ENCODE measurements at places on chromosomes 1 and 21.
A peak's percentile ranks its signal among the peaks of the same experiment; 100 is the strongest.

DNA sequence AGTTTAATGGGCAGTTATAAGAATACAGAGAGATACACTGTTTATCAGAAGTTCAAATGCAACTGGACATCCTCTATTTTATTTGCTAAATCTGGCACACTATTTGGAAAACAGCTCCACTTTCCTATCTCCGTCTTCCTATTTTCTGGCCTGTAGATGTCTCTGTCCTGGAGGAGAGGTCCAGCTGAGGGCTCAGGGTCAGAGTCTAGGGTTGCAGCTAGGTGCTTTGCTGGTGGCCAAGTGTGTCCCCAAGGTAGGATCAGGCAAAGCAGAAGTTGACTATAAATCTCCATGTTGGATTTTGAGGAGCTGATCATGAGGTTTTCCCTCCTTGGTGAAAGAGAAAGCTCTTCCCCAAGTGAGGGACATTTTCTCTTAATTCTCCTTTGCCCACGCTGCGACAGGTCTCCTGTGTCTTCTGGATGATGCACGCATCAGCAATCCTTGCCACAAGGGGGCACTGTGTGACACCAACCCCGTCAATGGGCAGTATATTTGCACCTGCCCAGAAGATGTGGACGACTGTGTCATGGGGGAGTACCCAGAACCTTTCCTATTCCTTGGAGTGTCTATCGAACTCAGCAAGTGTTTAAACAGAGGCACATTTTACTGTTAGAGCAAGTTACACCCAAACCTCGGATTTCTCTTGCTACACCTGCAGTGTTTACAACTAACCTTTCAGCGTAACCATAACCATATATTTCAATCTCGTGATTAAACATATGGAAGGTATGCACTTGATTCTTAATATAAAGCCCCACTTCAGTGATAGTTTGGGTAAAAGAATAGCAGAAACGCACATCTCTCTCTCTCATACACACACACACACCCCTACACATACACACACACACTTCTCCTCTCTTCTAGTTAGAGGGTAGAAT lies 10.2 kb downstream of the ADAM30 start:
- H3K27me3 ChIP-seq = peaks cover 2% of the 10 kb centered on the region
- no peaks in the 10 kb centered on the region for H3K4me1 ChIP-seq
- H3K27ac ChIP-seq = no peak overlapping the region
- H3K4me3 ChIP-seq = no peak overlapping the region

DNA sequence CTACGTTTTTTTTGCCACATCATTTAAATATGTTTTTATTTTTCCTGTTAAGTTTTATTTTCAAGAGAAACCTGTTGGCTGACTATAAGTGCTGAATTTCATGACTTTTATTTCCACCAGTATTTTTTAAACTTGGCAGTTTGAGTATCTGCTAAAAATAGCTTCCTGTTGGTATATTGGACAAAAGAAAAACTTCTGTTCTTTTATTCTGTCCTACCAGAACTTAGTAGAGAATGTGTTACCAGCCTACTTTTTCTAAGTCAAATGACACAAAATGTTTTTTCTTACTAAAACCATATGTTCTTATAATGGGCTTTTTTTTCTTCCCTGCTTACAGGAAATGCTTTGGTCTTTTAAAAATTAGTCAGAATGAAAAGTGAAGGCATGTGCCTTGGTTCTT lies 7.6 kb downstream of the DR1 start:
- peaks cover 22% of the 10 kb centered on the region for H3K4me1 ChIP-seq
- no peak overlapping the region for H3K4me3 ChIP-seq
- H3K36me3 ChIP-seq = peaks cover 12% of the 10 kb centered on the region
- DNase-seq = no peak
- H3K27me3 ChIP-seq = no peaks in the 10 kb centered on the region

- H3K36me3 ChIP-seq = peaks cover 7% of the 10 kb centered on the region
- no peak overlapping the region for H3K27ac ChIP-seq
- peaks cover 33% of the 10 kb centered on the region for H3K27me3 ChIP-seq
- peaks cover 17% of the 10 kb centered on the region for H3K4me1 ChIP-seq
- no peak for DNase-seq
Observed at GRCh38 chr1:154568157-154568815, 708 bp downstream of the CHRNB2 start.

GRCh38 chr1:230359992-230360668 lies 66.0 kb downstream of the PGBD5 start:
- H3K4me3 ChIP-seq = no peak overlapping the region
- DNase-seq = no peak
- no peaks in the 10 kb centered on the region for H3K36me3 ChIP-seq
- peaks cover 5% of the 10 kb centered on the region for H3K4me1 ChIP-seq
- H3K27ac ChIP-seq = no peak overlapping the region

GRCh38 chr1:201632364-201632952 lies 93.5 kb downstream of the NAV1 start:
- no peak for DNase-seq
- no peaks in the 10 kb centered on the region for H3K36me3 ChIP-seq
- no peak overlapping the region for H3K27ac ChIP-seq
- peaks cover 3% of the 10 kb centered on the region for H3K27me3 ChIP-seq
- H3K4me3 ChIP-seq = no peak overlapping the region

DNA sequence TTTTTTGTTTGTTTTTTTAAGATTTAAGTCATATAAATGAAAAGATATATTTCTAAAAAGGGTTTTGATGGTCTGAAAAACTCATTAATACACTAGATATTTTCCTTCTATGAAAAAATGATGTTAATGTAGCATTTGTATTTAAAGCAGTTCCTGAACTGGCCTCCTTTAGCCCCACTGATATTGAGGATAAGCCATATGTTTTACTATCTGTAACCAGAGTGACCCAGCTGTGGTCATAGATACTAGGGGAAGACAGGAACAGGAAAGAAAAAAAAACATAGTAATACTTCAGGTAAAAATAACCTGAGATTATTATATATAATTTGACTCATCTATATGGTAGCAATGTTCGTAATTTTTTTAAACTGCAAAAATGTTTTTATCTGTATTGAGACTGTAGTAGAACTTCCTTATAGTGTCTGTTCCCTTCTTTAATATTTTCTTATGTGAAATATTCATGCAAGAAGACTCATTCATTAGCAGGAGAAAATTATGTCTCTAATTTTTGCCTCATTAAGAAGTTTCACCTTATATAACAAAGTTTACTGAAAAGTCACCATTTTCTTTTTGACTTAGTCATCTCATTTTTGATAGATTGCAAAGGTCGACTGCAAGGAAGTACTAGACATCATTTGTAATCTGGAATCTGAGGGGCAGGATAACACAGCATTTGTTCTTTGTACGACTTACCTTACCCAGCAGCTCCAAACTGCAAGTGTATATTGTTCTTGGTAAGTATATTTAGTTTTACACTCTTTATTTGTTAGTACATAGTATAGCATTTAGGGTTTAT lies 25.6 kb upstream of the TMCO2 start:
- no peak overlapping the region for H3K4me3 ChIP-seq
- no peak for DNase-seq
- no peaks in the 10 kb centered on the region for H3K27me3 ChIP-seq

DNA sequence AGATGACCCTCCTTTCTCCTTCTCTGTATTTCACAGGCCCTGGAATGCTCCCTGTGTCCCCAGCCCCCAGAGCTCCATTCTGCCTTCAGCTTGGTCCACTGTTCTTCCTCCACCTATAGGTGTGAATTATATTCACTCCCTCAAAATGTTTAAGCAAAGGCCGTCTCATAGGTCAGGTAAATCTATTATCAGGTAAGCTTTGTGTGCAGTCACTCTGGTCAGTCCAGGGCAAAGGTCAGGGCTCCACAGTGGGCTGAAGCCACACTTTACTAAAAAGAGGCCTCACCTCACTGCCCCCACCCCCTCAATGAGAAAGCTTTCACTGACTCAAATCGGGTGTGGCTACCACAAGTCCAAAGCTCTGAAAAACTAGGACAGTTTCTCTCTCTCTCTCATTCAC lies 65.9 kb downstream of the DNTTIP2 start:
- H3K27ac ChIP-seq = no peak overlapping the region
- no peak for DNase-seq
- peaks cover 67% of the 10 kb centered on the region for H3K4me1 ChIP-seq
- H3K27me3 ChIP-seq = no peaks in the 10 kb centered on the region

GRCh38 chr1:203219934-203220333 lies 9.5 kb downstream of the CHIT1 start:
- H3K4me1 ChIP-seq = peaks cover 4% of the 10 kb centered on the region
- H3K36me3 ChIP-seq = no peaks in the 10 kb centered on the region
- peaks cover 34% of the 10 kb centered on the region for H3K27me3 ChIP-seq
- H3K4me3 ChIP-seq = no peak overlapping the region
- no peak overlapping the region for H3K27ac ChIP-seq
- no peak for DNase-seq

DNA sequence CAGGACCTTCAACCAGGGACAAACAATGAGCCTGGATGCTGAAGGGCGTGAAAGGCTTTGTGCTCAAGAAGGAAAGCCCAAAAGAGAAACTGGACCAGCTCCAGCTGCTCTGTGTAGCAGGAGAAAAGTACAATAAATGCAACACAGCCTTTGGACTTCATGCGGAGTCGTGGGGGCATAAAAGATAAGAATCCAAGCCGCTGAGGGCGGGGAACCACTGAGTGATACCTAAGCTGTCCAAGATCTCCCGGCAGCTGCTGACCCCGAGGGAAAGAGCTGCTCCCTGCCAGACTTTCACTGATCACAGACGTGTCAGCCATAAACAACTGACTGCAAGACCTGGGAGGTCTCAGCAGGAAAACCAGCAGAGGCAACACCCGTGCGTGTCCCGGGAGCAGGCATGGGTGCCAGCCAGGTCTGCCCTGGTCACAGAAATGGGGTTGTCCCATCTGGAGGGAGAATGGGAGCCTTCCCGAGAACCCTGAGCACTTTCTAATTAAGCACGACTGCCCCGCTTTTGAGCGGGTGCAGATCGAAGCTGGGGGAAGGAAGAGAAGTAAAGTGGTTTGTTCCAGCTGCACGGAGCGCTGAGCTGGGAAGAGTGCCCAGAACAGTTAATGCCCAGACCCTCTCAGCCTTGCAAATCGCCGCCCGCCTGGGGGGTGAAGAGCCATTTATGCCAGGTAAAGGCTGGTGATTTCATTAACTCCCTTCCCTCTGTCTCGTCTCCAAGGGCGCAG lies 68.3 kb upstream of the TARDBP start:
- no peak overlapping the region for H3K27ac ChIP-seq
- peaks cover 38% of the 10 kb centered on the region for H3K27me3 ChIP-seq
- peaks cover 21% of the 10 kb centered on the region for H3K4me1 ChIP-seq
- no peak overlapping the region for H3K4me3 ChIP-seq

GRCh38 chr1:9362488-9362887 lies 69.8 kb downstream of the SPSB1 start:
- H3K4me3 ChIP-seq = no peak overlapping the region
- no peak for DNase-seq
- H3K27ac ChIP-seq = no peak overlapping the region

GRCh38 chr1:27658951-27659496 lies 13.0 kb downstream of the IFI6 start:
- H3K4me3 ChIP-seq = peak overlapping the region; percentile 83
- peaks cover 5% of the 10 kb centered on the region for H3K27me3 ChIP-seq
- H3K27ac ChIP-seq = no peak overlapping the region
- H3K4me1 ChIP-seq = peaks cover 55% of the 10 kb centered on the region
- DNase-seq = no peak

DNA sequence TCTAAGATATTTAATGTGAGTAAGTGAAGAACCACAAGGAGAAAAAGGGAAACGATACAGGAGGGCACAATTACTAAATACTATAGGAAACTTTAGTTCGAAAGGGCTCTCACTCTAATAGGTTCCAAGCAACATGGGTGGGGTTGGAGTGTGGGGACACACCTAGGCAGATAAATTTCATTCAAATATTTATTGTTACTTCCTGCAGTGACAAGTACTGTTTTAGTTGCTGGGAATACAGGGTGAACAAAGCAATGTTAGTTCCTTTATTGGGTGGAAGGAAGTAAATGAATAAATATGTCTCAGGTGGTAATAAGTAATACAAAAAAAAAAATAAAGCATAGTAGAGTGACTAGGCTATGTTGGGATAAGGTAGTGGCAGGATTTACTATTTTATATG lies 73.2 kb upstream of the B3GALT2 start:
- H3K4me3 ChIP-seq = no peak overlapping the region
- no peak overlapping the region for H3K27ac ChIP-seq

- H3K4me3 ChIP-seq = no peak overlapping the region
- H3K27me3 ChIP-seq = no peaks in the 10 kb centered on the region
- H3K36me3 ChIP-seq = no peaks in the 10 kb centered on the region
- no peak for DNase-seq
- H3K27ac ChIP-seq = no peak overlapping the region
Observed at GRCh38 chr1:59952065-59952464, 25.5 kb upstream of the CYP2J2 start.

- DNase-seq = no peak
- no peak overlapping the region for H3K27ac ChIP-seq
- peaks cover 16% of the 10 kb centered on the region for H3K4me1 ChIP-seq
- no peak overlapping the region for H3K4me3 ChIP-seq
- H3K36me3 ChIP-seq = no peaks in the 10 kb centered on the region
- H3K27me3 ChIP-seq = peaks cover 17% of the 10 kb centered on the region
Observed at GRCh38 chr1:64887689-64888217, 78.6 kb downstream of the JAK1 start.

DNA sequence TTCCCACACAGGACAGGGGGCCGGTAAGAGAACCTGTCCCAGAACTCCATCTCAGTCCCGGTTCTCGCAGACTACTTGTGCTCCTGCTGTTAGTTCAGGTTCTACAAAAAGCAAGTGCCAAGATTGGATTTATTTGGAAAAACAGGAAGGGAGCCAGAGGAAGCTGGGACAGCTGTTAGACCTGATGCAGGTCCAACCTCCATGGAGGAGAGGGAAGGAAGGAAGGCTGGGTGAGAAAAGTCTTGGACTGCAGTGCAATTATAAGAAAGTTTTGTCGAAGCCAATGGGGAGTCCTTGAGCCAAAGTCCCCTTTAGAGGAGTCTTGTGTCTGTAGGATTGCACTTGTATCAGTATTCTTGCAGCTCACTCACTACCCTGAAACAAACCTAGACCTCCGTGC lies 191.2 kb downstream of the GREM2 start:
- no peaks in the 10 kb centered on the region for H3K27me3 ChIP-seq
- no peak overlapping the region for H3K4me3 ChIP-seq
- DNase-seq = no peak
- no peak overlapping the region for H3K27ac ChIP-seq
- H3K36me3 ChIP-seq = peaks cover 6% of the 10 kb centered on the region

DNA sequence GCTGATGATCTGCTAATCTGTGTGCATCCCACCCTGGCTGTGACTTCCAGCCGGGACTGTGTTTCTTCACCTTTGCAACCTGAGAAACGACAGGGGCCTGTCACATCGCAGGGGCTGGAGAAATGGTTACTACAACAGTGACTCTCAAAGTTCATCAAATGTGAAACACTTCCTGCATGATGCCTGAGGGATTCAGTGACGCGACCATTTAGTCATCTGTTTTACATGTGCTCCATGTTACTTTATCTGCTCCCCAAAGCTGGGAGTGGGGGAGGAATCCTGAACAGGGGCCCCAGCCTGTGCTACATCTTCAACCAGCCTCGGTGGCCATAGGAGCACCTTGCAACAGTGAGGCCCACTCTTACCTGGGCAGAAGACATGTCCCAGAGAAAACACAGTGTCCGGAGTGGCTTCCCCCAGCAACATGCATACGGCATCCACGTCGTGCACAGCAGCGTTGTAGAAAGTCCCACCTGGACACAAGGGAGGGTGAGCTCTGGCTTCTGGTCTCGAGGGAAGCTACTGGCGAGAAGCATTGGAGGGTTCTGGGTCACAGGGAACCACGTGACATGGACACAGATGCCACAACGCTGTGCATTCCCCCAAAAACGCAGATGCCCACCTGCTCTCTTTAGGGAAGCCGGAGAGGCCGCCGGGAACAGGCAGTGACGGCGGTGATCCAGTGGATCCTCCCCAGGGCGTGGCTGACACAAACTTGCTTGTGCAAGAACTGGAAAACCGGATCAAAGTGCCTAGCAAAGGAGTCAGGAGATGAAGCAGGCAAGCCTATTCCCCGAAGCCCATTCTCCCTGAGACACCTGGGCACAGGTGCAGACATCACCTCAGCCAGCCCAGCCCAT lies 9.6 kb upstream of the CCDC27 start:
- H3K4me3 ChIP-seq = peak overlapping the region; percentile 29
- H3K36me3 ChIP-seq = no peaks in the 10 kb centered on the region
- H3K4me1 ChIP-seq = peaks cover 21% of the 10 kb centered on the region
